Stimulated activated CD8-positive, alpha-beta memory T cell treated with anti-CD3 and anti-CD28 coated beads, Interleukin-7, amount 100 ng/mL, for 1 hour (primary cell): ENCODE measurements at places on chromosomes 12 and 14.

DNA sequence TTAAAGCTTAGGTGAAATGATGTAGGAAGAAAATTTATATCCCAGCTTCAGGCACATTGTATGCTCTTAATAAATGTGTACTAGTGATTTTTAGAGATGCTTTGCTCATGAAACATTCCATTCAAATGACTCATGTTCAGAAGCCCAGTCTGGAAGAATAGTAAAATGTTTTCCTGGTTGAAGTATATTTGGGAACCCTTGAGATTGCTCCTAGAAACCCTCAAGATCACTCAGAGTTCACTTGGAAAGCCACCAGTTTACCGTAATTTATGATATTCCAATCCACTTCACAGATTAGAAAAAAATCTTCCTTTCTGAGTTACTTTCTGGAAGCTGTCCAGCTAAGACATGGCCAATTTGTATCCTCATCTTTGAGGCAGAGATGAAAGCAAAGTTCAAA, 186.4 kb downstream of the SYT10 start:
- no peak for DNase-seq

- DNase-seq: no peak
Measured at GRCh38 chr12:75853626-75854025, 177.9 kb downstream of the PHLDA1 start.

DNA sequence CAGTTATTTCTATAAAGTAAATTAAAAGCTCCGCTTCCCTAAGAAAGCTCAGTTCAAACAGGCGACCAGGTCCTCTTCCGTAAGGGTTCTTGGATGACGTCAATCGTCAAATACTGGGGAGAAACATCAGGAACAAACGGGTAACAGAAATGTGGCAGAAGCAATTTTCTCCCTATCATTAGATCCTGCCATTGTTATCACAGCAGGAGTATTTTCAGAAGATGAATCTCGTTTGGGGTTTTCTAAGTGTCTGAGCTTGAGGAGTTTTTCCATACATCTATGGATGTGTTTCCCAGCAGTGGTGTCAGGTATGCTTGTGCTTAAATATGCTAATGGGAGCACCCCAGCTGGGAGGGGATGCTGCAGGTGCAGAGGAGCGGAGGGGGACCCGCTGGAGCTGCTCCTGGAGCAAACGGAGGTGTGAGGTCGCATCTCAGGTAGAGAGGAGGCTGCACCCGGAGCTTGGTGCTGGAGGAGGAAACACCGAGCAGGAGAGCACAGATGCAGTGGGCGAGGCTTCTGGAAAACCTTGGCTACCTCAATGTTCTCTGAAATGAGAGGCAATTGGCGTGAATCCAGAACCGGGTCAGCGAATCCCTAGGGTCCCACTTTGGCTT, 795.5 kb downstream of the AACS start:
- no peak for DNase-seq

DNA sequence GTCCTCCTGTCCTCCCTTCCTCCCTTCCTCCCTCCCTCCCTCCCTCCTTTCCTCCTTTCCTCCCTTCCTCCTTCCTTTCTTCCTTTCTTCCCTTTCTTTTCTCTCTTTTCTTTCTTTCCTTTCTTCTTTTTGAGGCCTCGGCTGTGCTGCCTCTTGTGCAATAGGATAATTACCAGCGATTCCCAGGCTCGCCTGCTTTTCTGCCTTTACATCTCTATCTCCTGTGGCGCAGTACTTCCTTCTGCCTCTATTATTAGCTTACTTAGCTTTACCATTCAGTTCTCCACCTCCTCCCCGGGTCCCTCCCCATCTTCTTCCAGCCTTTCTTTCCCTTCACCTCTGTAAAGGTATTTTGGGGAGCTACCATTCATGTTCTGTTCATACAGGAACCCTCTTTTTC, 19.9 kb downstream of the ETV6 start:
- DNase-seq: no peak

DNA sequence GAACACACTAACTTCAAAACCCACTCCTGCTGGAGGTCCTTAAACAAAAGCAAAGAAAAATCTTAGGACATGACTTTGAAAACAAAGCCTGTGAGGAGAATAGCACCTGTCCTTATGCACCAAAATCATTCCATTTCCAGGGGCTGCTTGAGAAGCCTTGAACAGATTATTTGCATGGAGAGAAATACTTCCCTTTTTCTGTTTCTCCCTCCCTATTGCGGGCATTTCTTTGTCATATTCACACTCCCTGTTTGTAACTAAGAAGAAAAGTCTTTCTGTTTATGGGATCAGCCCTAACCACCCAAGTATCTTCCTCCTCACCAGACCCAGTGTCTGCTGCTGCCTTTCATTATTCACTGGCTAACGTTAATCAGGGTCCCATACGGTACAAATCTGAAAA, 218.8 kb downstream of the DPF3 start:
- DNase-seq: no peak

DNA sequence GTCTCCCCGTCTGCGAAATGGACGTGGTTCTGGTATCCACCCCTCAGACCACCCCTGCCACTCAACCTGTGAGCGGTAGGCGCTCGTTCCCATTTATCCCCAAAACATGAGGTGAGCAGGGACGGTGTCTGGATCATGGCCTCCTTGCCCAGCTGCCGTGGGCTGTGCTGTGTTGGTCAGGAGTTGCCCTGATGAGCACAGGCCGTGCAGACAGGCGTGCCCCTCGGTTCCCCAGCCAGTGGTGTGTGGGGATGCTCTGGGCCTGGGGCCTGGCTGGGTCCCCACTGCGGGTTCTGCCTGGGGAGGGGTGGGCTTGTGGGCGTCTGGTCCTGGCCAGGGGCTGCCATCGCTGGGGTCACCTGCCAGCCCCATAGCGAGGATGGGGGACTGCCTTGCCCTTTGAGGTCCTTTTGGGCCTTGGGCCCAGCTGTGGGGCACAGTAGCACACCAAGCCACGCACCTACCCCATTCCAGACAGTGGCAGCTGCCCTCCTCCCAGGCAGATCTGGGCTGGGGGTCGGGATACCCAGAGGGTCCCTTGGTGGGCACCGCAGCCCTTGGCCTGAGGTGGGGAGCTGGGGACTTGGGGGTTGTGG, 11.3 kb upstream of the PUS1 start:
- DNase-seq: no peak

DNA sequence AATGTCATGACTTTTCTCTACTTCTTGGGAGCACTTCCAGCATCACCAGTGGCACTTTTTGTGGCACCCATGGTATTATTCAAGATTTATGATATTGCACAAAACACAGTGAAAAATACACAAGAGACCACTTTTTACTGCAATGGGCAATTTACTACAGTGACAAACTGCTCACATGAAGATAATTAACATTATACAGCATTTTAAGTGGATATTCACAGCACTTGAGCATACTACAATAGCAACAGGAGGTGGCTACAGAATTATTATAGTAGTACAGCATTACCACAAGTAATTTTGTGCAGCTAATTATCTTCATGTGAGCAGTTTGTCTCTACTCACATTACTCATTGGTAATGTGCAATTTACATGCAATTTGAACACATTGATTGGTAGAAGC, 18.3 kb downstream of the IL26 start:
- DNase-seq: no peak

- no peak for DNase-seq
Measured at GRCh38 chr12:38137716-38138115, 178.9 kb upstream of the ALG10B start.

DNA sequence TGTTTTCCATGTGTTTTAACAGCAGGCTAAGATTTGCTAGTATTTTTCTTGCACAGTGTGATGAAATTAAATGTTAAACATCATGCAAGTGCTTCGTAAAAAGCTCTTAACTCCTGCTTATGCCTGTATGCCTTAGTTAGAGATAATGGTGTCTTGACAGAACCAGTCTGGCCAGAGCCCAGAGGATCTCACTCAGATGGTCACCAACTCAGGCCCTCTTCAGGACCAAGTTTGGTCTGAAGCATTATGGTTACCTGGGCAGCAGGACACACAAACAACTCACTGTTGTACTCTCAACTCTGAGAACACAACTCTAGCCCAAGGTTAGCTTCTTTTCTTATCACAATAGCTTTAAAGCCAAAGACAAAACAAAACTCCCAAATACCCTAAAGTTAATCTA, 115.4 kb downstream of the KIF21A start:
- DNase-seq: no peak

GRCh38 chr14:52314595-52315354, 663 bp downstream of the PTGER2 start:
- no peak for DNase-seq

- DNase-seq: no peak
Measured at GRCh38 chr12:108822497-108823205, 34.7 kb downstream of the SSH1 start.

DNA sequence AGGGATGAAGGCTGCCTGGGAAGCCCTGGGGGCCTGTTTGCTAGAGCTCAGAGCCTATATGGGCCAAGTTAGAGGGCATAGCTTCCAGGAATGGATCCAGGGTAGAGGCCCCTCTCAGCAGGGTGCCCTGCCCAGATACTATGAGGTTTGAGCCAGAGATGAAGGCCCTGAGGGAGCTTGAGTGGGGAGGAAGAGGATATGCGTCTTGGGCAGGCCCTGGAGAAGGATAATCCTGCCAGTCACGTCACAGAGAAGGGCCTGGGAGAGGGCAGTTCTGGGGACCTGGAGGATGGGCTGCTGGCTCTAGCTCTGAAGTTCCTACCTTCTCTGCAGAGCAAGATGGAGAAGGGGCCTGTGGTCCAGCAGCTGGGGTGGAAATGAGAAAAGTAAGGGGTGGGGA, 5.9 kb upstream of the CACNB3 start:
- no peak for DNase-seq

GRCh38 chr12:46222636-46223035, 46.2 kb downstream of the SLC38A1 start:
- no peak for DNase-seq

DNA sequence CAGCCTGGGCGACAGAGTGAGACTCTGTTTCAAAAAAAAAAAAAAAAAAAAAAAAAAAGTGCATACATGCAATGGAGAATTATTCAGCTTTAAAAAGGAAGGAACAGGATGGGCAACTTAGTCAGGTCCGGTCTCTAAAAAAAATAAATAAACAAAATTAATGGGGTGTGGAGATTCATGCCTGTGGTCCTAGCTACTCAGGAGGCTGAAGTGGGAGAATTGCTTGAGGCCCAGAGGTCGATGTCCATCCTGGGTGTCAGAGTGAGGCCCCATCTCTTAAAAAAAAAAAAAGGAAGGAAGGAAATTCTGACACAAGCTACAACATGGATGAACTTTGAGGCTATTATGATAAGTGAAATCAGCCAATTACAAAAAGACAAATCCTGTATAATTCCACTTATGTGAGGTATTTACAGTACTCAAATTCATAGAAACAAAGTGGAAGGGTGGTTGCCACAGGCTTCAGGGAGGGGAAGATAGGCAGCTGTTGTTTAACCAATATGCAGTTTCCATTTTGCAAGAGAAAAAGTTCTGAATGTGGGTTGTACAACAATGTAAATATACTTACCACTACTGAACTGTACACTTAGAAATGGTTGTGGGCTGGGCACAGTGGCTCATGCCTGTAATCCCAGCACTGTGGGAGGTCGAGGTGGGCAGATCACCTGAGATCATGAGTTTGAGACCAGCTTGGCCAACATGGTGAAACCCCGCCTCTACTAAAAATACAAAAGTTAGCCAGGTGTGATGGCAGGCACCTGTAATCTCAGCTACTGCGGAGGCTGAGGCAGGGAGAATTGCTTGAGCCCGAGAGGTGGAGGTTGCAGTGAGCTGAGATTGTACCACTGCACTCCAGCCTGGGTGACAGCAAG, 12.3 kb upstream of the APOF start:
- DNase-seq: no peak

DNA sequence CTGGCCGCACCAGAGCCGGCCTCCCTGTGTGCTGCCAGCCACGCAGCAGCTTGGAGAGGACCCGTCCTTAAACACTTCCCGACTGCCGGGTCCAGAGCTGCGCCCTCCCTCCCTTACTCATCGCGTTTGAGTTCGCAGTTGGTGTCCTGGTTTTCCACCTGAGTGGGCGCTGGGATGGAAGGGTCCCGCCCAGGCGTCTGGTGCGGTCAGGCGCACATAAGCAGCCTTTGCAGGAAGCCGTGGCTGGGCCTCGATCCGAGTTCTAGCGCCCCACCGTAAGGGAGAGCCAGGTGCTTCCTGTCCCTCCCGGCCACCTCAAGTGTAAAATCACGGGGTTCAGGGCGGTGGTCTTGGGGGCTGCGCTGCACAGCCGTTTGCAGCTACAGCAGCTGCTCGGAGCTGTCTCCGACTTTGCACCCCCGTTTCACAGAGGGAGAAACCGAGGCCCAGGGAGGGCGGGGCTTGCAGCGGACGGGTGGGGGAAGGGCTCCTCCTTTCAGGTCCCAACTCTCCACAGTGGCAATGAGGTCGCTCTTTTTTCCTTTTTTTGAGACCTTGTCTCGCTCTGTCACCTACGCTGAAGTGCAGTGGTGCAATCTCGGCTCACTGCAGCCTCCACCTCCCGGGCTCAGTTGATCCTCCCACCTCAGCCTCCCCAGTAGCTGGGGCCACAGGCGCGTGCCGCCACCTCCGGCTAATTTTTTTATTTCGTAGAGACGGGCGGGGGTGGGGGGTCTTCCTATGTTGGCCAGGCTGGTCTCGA, 51.3 kb downstream of the LRCOL1 start:
- DNase-seq: no peak

DNA sequence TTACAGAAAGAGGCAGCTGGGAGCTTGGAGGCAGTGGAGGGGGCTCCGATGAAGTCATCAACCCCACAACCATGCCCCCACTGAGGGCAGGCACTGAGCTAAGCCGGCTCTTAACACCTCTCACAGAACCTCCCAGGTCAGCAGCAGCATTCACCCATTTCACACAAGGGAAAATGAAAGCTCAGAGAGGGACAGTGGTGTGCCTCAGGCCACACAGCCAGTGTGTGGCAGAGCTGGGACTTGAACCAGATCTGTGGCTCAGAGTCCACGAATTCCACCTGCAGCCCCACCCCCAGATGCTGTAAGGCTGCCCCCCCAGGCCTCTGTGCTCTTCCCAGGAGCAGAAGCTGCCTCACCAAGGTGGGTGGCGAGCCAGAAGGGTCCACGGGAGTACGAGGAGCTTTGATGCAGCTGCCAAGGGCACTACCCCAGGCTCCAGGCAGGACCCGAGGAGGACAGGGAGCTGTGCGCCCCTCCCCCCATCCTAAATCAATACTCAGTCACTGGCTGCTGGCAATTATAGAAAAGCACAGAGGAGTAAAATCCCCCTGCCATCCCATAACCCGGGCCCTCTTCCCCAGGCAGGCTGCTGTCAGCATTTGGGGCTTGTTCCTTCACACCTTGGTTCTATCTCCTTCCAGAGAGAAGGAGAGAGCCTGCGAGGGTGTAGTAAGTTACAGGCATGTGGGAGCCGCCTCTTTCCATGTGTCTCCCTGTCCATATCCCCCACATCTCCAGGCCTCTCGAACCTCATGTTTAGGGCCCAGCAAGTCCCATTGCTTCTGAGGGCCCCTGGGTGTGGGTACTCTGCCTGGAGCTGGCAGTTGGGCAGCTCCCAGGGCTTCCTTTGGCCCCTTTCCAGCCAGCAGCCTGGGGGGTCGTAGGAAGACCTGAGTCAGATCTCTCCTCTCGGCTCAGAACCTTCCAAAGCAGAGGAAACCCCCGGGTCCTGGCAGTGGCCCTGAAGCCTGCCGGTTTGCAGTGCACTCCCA, 47.6 kb downstream of the FAM222A start:
- no peak for DNase-seq

DNA sequence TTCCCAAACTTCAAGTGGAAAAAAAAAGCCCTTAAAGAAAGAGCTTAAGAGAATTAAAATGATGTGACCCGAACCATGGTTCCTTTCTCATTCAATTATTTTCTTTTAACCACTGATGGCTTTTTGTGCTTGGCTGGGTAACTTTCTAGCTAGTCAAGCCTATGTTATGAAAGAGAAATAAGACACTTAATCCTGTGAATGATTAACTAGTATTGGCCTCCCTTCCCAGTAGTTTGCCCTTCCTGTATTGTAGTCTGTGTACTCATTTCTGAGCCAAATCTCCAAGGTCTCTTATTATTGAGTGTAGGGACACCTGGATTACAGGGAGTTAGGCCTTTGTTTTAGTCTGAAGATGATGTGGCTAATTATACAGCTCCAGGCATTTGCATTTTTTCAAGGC, 353.0 kb downstream of the RAD51B start:
- no peak for DNase-seq
